Cardiac muscle cell (in vitro differentiated cells and primary cell): ENCODE measurements at places on chromosomes 6 and 20.

DNA sequence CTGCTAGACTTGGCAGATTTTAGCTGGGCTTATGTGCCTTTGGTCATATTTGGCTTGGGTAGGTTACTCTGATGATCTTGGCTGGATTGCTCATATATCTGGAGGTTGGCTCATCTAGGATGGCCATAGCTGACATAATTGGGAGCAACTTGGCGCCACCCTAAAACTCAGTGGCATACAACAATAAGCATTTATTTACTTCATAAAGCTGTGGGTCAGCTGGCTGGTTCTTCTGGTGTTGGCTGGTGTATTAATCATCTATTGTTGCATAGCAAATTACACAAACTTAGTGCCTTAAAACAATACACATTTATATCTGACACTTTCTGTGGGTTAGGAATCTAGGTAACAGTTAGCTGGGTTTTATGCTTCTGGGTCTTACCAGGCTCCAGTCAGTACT is 297.3 kb upstream of the JAG1 start:
- H3K27me3 ChIP-seq = no peaks in the 10 kb centered on the region
- H3K27ac ChIP-seq = no peak overlapping the region
- no peak overlapping the region for H3K4me3 ChIP-seq
- DNase-seq = no peak

DNA sequence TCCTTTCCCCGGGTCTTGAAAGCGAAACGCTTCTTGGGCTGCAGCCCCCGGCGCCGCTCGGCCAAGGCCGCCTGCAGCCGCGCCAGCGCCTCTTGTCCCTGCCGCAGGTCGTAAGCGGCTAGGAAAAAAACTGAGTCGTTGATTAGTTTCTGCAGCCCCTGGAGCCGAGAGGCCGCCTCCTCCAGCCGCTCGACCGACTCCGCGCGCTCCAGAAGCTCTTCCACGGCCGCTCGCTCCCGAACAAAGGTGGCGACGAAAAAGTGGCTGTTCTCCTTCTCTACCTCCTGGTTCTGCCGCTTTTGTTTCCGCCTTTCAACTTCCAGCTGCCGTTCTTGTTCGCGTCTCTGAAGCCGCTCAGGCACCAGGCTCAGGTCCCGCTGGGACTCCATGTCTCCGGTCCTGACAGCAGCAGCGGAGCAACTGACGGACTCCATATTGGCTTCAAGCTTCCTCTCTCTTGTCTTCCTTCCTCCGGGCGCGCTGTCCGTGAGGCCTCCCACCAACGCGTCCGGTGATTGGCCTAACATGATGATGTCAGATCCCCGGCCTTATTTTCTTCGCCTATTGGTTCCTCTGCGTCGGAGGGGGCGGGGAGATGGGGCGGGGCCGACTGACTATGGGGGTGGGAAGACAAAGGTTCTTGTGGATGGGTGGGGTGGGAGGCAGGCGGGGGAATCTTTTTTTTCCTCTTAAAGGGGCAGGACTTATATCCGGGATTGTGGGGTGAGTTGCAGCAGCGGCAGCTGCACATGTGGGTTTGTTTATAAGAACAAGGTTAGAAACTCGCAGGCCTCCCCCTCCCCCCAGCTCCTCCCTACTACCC is at the start of gene TBCC:
Gene TBCC, minus strand, starts transcription at position 464 of the 823 bp plus-strand sequence. Its CDS starts 30 bp downstream, at position 434.
- peaks cover 20% of the 10 kb centered on the region for H3K4me1 ChIP-seq
- no peaks in the 10 kb centered on the region for H3K36me3 ChIP-seq
- H3K27ac ChIP-seq = peak within 1 kb of the TSS; percentile 97
- peak within 1 kb of the TSS; percentile 92 for H3K4me3 ChIP-seq

DNA sequence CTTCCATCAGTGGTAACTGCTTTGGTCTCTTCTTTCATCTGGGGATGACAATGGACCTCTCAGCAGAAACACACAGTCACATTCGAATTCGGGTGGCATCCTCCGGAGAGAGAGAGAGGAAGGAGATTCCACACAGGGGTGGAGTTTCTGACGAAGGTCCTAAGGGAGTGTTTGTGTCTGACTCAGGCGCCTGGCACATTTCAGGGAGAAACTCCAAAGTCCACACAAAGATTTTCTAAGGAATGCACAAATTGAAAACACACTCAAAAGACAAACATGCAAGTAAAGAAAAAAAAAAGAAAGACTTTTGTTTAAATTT is 6.1 kb downstream of the EDN1 start:
- no peaks in the 10 kb centered on the region for H3K4me1 ChIP-seq
- H3K27ac ChIP-seq = no peak overlapping the region
- peaks cover 8% of the 10 kb centered on the region for H3K27me3 ChIP-seq
- no peaks in the 10 kb centered on the region for H3K36me3 ChIP-seq
- H3K4me3 ChIP-seq = no peak overlapping the region

DNA sequence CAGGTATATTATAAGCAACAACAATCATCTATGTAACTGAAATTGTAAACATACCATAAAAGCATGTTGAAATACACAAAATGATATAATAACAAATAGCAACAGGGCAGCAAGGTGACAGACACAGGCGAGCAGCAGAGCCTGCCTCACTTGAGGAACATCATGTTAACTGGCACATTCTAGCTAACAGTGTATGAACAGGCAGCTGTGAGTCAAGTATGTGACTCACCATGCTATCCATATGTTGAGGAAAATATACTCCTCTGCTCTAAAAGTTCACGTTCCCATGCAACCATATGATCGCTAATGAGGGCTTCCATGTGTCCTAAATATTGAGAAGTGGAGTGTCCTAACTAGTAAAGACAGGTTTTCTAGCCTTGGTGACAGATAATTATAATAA is 18.4 kb downstream of the SERAC1 start:
- no peak overlapping the region for H3K27ac ChIP-seq
- peak; percentile 28 for DNase-seq
- no peaks in the 10 kb centered on the region for H3K27me3 ChIP-seq
- no peaks in the 10 kb centered on the region for H3K4me1 ChIP-seq
- H3K4me3 ChIP-seq = no peak overlapping the region
- H3K36me3 ChIP-seq = peaks cover 16% of the 10 kb centered on the region

DNA sequence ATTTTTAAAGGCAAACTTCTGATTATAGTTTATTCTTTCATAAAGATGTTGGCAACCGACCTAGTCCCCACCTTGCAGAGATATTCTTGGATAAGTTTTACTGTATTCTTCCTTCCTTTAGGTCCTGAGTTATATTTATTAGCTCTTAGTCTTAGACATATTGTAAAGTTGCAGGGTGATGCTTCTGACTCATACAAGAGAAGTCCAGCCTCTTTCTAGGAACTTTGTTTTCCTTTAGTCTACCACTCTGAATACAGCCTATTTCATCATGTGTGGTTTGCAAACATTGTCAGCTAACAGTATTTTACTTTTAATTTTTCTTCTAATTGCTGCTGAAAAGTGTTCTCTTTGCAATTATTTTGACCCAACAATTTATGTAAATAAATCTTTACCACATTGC is 686.7 kb downstream of the COL12A1 start:
- no peak overlapping the region for H3K27ac ChIP-seq
- DNase-seq = peak; percentile 67
- no peaks in the 10 kb centered on the region for H3K4me1 ChIP-seq
- no peaks in the 10 kb centered on the region for H3K27me3 ChIP-seq
- no peaks in the 10 kb centered on the region for H3K36me3 ChIP-seq
- H3K4me3 ChIP-seq = no peak overlapping the region

- H3K27me3 ChIP-seq = peaks cover 3% of the 10 kb centered on the region
- no peak for DNase-seq
- H3K27ac ChIP-seq = no peak overlapping the region
- no peaks in the 10 kb centered on the region for H3K4me1 ChIP-seq
Observed at GRCh38 chr6:50147371-50147770, 97.6 kb upstream of the DEFB112 start.

GRCh38 chr6:125201961-125202729 is 48.6 kb downstream of the TPD52L1 start:
- H3K4me3 ChIP-seq = no peak overlapping the region
- DNase-seq = no peak
- no peaks in the 10 kb centered on the region for H3K27me3 ChIP-seq
- H3K36me3 ChIP-seq = no peaks in the 10 kb centered on the region

DNA sequence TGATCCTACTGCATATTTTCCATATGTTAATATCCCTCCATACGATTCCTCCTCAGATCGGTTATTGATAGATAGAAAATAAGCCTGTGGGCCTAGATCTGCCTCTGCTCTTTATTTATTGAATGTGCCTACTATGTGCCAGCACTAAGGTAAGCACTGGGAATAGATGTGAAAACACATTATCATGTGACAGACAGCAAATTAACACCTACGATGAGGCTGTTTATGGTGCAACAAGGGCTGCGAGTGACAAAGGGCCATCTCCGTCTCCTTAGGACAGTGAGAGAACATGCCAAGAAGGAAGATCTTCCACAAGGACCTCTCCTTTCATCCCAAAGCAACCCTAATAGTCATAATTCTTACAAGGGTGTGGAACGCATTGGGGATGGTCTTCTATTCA is 90.5 kb downstream of the MYB start:
- no peak for DNase-seq
- H3K4me1 ChIP-seq = peaks cover 15% of the 10 kb centered on the region
- no peak overlapping the region for H3K4me3 ChIP-seq
- H3K36me3 ChIP-seq = no peaks in the 10 kb centered on the region
- H3K27me3 ChIP-seq = no peaks in the 10 kb centered on the region

DNA sequence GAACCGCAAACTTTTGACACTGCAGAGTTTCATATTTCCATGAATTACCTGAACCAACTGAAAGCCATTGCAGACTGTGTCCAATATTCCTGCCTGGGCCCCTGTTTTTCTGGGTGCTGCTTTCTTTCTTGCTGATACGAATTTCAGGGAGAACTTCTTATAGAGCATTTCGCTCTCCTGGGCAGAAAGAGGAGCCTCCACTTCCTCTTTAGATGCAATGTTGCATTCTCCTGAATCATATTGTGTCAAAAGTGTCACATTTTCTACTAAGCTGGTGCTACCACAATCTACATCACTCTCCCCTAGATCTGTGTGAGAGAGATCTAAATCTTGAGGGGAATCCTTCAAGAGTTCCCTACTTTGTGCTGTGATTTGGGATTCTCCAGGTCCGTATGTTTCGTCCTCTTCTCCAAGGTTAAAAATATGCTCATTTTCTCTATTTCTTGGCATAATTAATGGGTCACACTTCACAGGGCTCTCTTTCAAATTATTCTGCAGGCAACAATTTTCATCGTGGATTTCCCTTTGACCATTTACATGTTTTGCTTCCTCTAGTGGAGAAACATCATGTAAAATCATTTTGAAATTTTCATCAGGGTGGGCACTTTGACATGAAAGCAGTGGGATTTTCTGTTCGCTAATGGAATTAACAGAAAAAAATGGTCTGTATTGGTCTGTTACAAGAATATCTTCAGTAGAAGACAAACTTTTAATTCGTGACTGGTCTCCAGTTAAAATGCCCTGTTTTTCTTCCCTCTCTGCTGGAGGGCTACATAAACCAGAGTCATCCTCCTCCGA is 102.3 kb downstream of the DST start:
- no peak overlapping the region for H3K27ac ChIP-seq
- peaks cover 6% of the 10 kb centered on the region for H3K27me3 ChIP-seq
- no peak overlapping the region for H3K4me3 ChIP-seq
- no peak for DNase-seq
- H3K36me3 ChIP-seq = no peaks in the 10 kb centered on the region

DNA sequence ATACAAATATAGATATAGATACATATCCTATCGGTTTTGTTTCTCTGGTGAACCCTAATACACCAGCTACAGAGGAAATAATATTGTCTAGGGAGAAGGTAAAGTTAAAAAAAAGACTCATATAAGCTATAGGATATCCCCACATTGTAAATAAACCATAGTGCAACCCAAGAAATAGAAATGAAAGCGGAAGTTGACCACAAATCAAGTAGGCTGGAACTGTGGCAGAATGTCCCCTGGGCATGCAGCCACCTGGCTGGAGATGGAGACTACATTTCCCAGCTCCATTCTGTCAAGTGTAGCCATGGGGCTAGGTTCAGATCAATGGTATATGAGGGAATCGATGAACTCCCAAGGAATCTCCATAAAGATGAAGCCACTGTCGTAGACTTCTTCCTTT is 70.1 kb upstream of the RPS6KA2 start:
- no peaks in the 10 kb centered on the region for H3K36me3 ChIP-seq
- peaks cover 9% of the 10 kb centered on the region for H3K4me1 ChIP-seq
- DNase-seq = no peak
- H3K4me3 ChIP-seq = no peak overlapping the region
- no peaks in the 10 kb centered on the region for H3K27me3 ChIP-seq
- H3K27ac ChIP-seq = no peak overlapping the region

- H3K27ac ChIP-seq = peak overlapping the region; percentile 10
- no peaks in the 10 kb centered on the region for H3K27me3 ChIP-seq
- H3K4me1 ChIP-seq = peaks cover 36% of the 10 kb centered on the region
- no peak overlapping the region for H3K4me3 ChIP-seq
Observed at GRCh38 chr20:37734228-37734985, 40.6 kb downstream of the CTNNBL1 start.

DNA sequence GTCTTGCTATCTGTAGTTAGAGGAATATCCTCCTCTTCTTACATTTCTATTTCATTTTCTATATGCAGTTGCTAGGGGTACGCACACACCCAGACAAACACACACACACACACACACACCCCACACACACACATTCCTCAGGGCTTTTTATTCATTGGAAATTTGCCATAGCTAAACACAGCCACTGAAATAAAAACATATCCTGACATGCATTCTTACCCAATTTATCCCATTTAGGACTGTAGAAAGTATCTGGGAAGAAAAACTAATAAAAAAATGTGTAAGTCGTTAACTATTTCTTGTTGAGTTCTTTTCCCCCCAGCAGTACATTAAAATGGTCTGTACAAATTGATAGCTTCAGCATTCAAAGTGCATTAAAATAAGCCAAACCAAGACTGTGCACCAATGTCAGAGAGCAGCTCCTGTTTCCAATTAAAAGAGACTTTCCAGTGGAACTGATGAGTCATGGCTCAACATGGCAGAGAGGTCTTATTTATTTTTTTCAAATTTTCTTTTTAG is 357.9 kb upstream of the AGPAT4 start:
- H3K27me3 ChIP-seq = no peaks in the 10 kb centered on the region
- peak; percentile 51 for DNase-seq
- H3K4me1 ChIP-seq = no peaks in the 10 kb centered on the region
- H3K4me3 ChIP-seq = no peak overlapping the region
- no peak overlapping the region for H3K27ac ChIP-seq

GRCh38 chr6:46299253-46299652 is 128.5 kb upstream of the ENPP5 start:
- H3K27me3 ChIP-seq = no peaks in the 10 kb centered on the region
- no peak overlapping the region for H3K27ac ChIP-seq
- no peak for DNase-seq
- H3K4me1 ChIP-seq = peaks cover 14% of the 10 kb centered on the region
- H3K36me3 ChIP-seq = no peaks in the 10 kb centered on the region
- no peak overlapping the region for H3K4me3 ChIP-seq

- peaks cover 19% of the 10 kb centered on the region for H3K36me3 ChIP-seq
- H3K27ac ChIP-seq = no peak overlapping the region
- no peaks in the 10 kb centered on the region for H3K27me3 ChIP-seq
- no peak overlapping the region for H3K4me3 ChIP-seq
- DNase-seq = peak; percentile 71
- H3K4me1 ChIP-seq = peaks cover 11% of the 10 kb centered on the region
Observed at GRCh38 chr20:1122388-1123315, 4.2 kb downstream of the PSMF1 start.

DNA sequence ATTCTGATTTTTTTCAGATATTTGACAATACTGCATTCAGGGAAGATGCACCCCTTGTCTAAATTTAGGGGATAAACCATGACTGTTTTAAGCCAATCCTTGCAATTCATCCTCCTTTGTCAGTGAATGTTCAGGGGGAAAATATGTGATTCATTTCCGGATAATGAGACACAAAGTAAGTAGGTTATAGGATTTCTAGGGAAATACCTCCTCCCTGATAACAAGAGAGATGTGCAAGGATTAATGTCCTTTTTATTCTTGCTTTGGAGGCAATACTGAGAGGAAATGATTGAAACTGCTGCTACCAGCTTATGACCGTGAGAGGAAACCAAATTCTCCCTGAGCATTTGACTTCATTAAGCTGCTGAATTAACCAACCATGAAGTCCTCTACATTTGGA is 161.3 kb upstream of the EYA4 start:
- no peak overlapping the region for H3K4me3 ChIP-seq
- no peaks in the 10 kb centered on the region for H3K36me3 ChIP-seq
- no peak overlapping the region for H3K27ac ChIP-seq
- DNase-seq = no peak
